ENCODE measurements at places on chromosomes 16 and 17.

GRCh38 chr17:57406131-57406980 is 150.0 kb downstream of the MSI2 start:
- DNase-seq, result no peak

DNA sequence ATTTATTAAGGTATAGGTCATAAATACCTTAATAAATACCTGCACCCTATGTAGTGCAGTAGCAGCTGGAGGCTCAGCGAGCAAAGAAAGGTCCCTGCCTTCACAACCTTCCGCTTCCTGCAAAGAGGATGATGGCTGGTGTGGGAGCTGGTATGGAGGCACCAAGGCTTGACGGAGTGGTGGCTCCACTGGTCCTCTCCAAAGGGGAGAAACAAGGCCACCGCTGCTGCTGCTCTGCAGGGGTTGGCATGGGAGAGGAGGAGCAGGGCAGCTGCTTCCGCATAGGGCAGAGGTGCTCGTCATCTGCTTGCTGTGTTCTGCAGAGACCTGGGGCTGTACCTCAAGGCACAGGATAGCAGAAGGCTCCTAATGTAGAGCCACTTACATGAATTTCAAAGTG is 52.8 kb downstream of the NDEL1 start:
- DNase-seq, result peak; percentile 21

DNA sequence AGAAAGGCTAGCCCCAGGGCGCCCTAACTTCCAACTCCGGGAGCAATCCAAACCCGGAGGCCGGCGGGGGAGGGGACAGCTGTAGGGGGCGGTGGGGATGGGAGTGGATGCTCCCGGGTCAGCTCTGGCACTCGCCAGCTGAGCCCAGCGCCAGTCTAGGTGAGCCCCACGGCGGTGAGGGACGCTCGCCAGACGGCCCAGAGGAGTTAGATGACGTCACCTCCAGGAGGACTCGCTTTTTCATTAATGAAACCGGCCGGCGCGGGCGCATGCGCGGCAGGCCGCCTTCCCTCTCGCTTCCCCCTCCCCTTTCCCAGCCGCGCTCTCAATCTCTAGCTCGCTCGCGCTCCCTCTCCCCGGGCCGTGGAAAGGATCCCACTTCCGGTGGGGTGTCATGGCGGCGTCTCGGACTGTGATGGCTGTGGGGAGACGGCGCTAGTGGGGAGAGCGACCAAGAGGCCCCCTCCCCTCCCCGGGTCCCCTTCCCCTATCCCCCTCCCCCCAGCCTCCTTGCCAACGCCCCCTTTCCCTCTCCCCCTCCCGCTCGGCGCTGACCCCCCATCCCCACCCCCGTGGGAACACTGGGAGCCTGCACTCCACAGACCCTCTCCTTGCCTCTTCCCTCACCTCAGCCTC is at the start of gene NF1:
Gene NF1 (plus strand): TSS at position 378 of the 636 bp plus-strand sequence. CDS start 333 bp downstream, outside the sequence.
- peak; percentile 98 for DNase-seq

DNA sequence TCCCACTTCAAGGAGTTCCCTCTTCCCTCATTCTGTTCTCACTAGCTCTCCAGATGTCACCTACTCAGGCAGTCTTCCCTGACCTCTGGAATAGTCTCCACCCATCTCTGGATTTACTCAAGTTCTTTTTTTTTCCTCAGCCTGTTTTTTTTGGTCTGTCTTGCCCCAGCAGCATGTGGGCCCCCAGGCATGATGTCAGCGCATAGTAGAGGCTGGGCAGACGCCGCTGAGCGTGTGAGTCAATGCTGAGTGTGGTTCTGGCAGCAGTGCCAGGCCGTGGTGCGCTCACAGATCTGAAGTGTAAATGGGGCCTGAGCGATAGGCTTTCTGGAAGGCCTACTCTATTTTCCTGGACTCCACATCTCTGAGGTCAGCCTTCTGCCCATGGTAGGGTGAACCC is 2.7 kb upstream of the KCNJ18 start:
- peak; percentile 91 for DNase-seq

DNA sequence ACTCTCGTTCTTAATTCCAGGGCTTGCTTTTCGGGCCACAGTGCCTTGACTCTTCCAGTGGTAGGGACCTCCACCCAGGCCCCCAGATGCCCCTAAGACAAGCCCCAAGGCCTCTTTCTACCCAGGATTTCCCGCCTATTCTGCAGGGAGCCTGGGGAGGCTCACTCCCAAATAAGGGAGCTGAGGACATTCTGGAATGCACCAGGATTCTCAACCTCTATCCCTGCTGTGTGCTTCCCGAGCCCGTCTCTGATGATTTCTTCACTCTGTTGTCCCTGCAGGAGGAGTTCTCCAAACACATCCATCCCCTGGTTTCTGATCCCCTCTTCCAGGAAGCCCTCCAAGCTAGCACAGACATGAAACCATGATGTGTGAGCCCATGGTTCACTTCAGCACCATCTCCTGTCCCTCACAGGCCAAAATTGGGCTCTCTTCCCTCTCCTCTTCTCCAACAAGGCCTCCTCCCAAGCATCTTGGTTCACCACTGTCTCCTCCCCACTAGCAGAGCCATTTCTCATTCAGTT is 255.9 kb downstream of the KATNIP start:
- DNase-seq, result no peak

- DNase-seq, result peak; percentile 88
Measured at GRCh38 chr16:47492428-47493377, 31.6 kb downstream of the PHKB start.

DNA sequence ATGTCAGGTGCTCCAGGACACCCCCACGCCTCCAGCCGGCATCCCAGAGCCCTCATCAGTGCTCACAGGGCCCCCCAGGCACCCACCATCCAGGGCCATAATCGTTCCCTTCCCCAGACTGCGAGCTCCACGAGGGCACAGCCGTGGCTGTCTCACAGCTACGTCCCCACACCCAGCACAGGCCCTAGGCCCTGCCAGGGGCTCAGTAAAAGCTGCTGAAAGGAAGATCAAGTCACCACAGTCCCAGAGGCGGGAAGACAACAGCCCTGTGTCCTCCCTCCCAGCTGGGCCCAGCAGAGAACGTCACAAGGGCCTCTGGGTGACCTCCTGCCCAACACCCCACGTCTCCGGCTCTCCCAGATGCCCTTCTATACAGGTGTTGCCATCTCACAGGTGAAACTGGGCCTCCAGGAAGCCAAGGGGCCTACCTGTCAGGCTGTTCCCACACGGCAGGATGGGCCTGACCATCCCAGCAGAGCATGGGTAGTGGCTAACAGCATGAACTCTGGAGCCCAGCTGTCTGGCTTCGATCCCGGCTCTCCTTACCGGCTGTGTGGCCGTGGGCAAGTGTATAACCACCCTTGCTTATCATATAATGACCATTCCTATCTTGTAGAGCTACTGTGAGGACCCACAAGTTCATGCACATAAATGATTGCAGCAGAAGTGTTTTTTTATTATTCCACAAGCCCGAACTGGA is 17.9 kb downstream of the ARL2BP start:
- no peak for DNase-seq

DNA sequence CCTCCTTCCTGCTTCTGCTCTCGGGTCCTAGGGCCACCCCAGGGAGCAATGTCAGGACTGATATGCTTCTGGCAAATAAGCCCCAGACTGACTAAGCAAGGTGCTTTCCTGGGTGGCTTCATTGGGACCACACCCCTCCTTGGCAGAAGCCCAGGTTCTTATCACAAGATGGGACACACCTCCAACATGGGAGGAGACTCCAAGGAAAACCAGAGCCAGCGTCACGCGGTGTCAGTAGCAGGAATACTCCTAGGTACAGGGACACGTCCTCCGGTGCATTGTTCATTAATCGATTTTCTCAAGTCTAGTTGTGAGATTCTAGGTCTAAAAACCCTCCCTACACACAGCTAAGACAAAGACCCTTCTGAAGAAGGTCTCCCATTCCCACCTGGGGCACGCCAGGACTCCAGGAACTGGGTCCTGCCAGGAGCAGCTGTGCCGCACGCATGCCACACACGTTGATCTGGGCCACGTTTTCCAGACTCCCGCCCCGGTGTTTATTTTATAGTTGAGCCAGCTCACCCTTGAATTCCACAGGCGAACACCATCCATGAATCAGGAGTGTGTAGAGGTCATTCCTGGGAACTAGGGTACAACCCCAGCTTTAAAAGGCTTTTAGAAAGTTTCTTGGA is 30.8 kb downstream of the FA2H start:
- DNase-seq, result no peak

GRCh38 chr17:17001874-17002520 is 30.1 kb upstream of the TNFRSF13B start:
- DNase-seq, result peak; percentile 77

Data from aorta (tissue), 5 donors.